Occipital lobe (tissue), 3 donors: ENCODE measurements at places on chromosomes 4 and X.
A peak's percentile ranks its signal among the peaks of the same experiment; 100 is the strongest.

- no peak for DNase-seq
Measured at GRCh38 chr4:145861336-145862318, 77.0 kb downstream of the ZNF827 start.

GRCh38 chr4:103499094-103499493 is 220.7 kb downstream of the TACR3 start:
- DNase-seq: no peak

GRCh38 chr4:76703123-76703490 is 194.8 kb downstream of the SOWAHB start:
- DNase-seq: no peak

GRCh38 chr4:112099701-112100297 is 45.5 kb upstream of the FAM241A start:
- no peak for DNase-seq

DNA sequence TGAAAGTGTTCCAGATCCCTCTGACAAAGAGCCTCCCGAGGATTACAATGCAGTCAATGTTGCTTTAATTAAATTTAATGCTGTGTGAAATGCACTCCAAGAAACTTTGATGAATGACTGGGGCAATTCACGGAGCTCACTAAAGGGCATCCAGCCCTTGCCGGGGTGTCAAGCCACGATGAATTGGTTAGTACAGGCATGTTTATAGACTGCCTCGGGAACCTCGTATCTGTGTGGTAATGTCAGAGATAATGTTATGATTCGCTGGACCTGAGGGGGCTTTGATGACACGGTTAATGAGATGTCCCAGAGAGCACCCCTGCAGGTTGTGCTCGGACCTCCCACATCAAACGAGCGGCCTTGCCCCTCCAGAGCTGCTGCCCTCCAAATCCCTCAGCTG is 428.8 kb downstream of the NKX6-1 start:
- no peak for DNase-seq

- peak; percentile 53 for DNase-seq
Measured at GRCh38 chrX:80807992-80808735, 1.5 kb downstream of the BRWD3 start.

- DNase-seq: no peak
Measured at GRCh38 chr4:158824425-158825274, 55.8 kb downstream of the FNIP2 start.

GRCh38 chrX:95346856-95347255 is 1337.8 kb upstream of the DIAPH2 start:
- DNase-seq: no peak

DNA sequence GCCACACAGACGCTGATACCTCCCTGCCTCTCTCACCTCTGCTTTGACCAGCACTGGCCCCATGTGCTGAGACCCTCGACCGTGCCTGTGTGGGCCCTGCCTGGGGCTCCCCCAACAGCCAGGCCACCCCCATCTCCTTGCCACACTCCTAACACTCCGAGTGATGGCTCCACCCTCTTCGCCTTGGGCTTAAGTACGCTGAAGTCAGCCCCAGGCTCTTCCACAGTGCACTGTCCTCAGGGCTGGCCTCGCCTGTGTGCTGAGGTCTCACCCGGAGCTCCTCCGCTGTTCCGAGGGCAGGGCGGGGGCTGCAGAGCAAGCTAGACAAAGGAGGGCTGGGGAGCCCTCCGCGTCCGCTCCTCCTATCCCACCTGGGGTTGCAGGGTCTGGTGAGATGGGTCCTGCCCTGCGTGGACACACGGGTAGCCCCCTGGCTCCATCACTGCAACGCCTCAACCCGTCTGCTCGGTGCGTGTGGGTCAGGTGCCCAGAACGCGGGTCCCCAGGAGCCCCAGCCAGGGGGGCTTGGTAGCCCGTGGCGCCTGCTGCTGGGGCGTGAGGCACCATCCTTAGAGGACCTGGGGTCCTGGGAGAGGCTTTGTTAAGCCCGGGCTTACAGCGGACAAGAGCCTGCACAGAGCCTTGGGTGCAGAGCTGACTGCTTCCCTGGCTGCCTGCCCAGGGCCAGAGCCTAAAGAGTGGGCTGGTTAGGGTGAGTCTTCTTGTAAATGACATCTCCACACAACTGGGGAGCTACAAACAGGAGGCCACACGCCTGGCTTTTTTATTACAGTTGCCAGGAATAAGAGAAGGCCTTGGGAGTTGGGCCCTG is 42.6 kb upstream of the NKX1-1 start:
- DNase-seq: no peak

DNA sequence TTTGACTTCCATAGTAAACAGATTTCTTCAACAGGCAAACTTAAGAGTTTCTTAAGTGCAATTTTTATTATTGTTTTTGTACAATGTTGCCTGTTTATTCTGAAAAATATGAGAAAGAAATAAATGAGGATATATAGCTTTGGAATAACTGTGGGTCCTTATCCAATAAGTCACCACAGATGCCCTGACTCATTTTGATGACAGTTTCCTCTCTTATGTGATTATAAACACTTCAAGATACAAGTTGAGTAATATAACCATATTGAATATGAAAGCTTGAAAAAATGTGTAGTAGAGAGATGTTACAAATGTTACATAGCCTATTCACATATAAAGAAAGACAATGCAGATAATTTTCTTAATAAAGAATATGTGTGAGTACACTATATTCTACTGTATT is 931.6 kb downstream of the RAPGEF2 start:
- no peak for DNase-seq

- no peak for DNase-seq
Measured at GRCh38 chrX:3514996-3515395, 168.5 kb upstream of the MXRA5 start.

GRCh38 chrX:128106630-128107029 is 54.4 kb upstream of the ACTRT1 start:
- no peak for DNase-seq

DNA sequence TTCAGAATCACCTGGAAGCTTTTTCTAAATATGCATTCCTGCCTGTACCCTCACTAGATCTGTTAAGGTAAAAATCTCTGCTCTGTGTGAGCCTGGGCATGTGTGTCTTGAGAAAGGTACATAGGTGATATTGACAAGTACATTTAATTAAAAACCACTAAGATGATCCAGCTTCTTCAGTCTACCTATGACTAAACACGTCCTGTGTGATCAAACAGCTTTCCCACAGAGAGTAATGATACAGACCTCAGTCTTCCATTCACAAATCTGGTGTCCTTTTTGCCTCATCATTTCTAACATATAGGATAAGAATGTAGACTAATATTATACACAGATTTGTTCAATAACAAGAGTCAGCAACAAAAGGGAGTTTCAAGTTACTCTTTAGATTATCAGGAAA is 42.6 kb downstream of the GALNT7 start:
- no peak for DNase-seq
